Brain pericyte (primary cell): ENCODE measurements at places on chromosomes 1 and 21.

- no peak for DNase-seq
These were observed 178.2 kb downstream of the PLPP3 start for GRCh38 chr1:56401191-56401590.

DNA sequence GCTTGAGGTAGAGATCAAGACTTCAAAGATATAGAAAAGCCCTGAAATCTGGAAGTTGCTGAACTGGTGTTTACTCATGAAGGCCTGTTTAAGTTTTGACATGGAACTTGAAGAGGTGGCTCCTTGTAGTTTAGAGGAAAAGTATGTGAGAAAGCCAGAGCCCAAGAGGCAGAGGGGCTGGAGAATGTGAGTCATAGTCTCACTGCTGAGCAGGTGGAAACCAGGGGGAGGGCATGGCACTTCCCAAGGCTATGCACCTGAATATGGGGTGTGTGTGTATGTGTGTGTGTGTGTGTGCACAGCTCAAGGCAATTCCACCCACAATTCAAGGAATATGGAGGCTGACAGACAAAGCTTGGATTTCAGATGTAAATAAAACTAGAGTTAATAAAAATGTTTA, 46.8 kb upstream of the C1orf198 start:
- no peak for DNase-seq

DNA sequence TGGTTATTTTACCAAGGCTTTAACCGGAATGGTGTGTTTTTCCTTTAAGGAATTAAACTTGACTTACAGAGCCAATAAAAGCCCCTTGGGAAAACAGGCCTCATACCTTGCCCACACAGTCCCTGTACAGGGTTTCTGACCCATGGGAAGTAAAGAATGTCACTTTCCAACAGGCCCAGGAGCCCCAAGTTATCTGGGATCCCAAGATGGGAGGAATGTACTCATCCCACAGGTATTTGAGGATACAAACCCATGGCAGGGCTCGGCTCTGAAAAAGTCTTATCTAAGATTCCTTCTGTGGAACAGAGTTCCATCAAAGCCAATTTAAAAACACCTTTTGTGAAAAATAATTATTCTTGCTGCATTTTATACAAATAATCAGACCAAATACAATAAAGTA, 15.3 kb upstream of the COX20 start:
- DNase-seq, result no peak

GRCh38 chr1:227192163-227192562, 126.1 kb downstream of the CDC42BPA start:
- DNase-seq, result peak; percentile 73

GRCh38 chr1:30872948-30873263, 35.7 kb downstream of the SDC3 start:
- DNase-seq, result no peak

DNA sequence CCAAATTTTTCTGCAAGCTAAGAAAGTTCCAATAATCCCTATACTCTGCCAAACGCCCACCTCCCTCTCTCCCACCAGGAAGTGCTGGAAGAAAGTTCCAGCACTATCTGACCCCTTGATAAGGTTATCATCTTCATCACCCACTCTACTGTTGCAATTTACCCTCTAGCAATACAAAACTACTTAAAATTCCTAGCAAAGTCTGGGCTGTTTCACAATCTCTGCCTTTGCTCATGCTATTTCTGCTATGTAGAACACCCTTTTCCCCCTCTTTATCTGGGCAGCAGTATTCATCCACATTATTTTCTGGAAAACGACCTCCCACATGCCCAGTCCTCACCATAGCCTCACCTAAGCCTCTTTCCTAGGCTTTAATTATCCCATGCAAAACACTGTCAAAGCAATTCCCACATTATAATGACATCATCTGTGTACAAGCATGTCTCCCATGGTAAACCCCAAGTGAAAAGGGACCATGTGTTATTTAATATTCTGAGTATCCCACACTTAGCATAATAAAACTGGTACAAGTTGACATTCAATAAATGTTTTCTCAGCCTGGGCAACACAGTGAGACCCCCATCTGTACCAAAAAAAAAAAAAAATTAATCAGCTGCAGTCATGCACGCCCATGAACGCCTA, 12.0 kb downstream of the F11R start:
- no peak for DNase-seq

GRCh38 chr1:1832166-1832565, 53.9 kb upstream of the NADK start:
- DNase-seq, result no peak

DNA sequence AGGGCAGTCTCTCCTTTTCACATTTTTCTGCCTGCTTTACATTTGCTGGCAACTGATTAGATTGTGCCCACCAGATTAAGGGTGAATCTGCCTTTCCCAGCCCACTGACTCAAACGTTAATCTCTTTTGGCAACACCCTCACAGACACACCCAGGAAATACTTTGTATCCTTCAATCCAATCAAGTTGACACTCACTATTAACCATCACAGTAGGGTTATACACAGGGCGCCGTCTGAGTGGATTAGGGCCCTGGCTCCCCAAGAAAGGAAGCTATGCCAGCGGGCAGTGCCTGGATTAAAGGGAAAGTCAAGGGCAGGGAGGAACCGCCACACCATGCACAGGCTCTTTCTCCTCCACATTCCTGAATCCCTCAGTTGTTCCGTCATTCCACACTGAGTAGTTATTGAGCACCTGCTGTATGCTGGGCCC, 56.2 kb downstream of the EVA1C start:
- no peak for DNase-seq

GRCh38 chr1:97332716-97333115, 588.1 kb downstream of the DPYD start:
- DNase-seq, result no peak

DNA sequence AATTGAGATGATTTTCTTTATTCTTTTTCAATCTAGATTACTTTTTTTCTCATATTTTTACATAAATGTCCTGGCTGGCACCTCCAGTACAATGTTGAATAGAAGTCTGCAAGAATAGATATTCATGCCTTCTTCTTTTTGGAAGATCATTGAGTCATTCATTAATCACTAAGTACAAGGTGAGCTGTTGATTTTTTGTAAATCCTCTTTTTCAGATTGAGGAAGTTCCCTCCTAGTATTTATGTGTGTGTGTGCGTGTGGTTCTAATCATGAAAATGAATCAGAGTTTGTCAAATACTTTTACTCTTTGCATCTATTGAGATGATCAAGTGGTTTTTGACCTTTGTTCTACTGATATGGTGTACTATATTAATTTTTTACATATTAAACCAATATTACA, 859.3 kb downstream of the KCNT2 start:
- no peak for DNase-seq

- no peak for DNase-seq
These were observed 5.1 kb upstream of the CTSK start for GRCh38 chr1:150813028-150813707.

DNA sequence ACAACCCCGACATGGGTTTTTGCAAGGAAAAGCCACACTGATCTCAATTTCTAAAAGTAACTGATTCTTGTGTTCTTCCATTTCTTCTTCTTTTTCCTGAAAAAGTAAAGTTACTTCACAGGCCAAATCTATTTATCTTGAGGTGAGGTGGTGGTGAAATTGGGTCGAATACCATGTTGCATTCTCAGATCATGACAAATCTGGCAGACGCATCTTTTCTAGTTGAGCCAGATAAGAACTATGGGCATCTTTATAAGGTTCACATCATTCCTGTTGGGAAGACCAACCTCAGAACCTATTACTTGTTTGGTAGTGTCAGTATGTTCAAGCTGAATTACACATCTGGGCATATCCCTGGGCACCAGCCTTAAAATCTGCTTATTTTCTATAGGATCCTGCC, 78.6 kb upstream of the USP25 start:
- no peak for DNase-seq

GRCh38 chr1:76864383-76864782, 2.9 kb upstream of the ST6GALNAC5 start:
- DNase-seq, result no peak

GRCh38 chr1:35577071-35577998, 4.2 kb downstream of the TFAP2E start:
- DNase-seq, result no peak

DNA sequence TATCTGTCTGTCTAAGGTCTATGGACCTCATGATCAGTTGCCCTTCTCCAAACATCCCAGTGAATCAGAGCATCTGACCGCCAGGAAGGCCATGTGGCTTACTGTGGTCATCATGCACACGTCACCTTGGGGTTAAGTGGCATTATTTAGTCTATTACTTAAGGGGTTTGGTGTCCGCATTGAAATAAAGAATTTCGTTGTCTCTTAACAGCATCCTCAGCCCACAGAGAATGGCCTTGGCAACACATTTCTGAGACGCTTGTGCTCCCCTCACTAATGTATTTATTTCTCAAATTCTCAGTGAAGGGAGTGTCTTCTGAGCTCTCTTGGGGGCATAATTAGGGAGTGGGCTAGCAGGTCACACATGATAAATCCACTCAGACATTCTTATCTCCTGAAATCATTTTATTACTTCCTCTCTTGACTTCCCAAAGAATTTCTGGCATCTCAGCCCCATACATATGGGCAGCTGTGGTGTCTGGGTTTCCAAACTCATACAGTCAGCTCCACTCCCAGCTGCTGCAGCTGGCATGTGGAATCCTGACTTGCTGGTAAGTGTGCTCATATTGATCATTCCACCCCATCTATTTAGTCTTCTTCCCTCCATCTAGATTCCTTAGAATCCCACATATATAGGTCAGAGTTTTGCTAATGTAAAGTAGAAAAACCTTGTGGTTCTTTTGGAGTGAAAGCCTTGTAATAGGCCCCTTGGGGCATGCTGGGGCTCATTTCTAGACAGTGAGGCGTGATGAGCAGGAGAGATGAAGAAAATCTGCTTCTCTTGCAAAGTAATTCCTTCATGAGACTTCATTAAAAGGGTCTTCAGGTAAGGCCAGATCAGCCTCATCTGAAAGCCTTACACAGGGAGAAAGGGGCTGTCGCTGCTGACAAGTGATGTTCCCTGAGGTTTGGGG, 110.5 kb downstream of the HHAT start:
- DNase-seq, result no peak

- no peak for DNase-seq
These were observed 204.2 kb downstream of the HMCN1 start for GRCh38 chr1:185938396-185938795.

GRCh38 chr1:41856944-41857285, 61.8 kb downstream of the HIVEP3 start:
- peak; percentile 71 for DNase-seq

DNA sequence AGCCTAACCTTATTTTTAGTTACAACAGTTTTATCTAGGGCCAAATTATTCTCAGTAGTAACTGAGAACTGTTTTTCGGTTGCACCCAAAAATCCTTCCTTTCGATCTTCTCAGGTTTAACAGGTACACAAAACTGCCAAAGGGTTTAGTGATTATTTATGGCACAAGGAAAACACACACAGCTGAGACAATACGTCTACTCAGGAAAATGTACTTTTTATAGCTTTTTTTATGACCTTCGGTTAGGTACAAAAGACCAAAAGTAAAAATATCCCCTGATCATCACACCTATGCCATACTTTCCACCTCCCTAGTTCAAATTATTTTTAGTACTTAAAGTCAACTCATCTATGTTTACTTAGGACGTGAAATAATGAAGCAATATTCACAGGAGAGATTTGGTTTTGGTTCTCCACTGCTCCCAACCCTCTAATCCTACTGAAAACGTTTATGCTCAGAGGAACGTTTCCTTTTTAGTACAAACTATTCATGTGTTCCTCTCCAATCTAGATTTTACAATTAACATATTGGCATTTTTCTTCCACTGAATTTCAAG, 48.7 kb downstream of the TTLL7 start:
- no peak for DNase-seq

DNA sequence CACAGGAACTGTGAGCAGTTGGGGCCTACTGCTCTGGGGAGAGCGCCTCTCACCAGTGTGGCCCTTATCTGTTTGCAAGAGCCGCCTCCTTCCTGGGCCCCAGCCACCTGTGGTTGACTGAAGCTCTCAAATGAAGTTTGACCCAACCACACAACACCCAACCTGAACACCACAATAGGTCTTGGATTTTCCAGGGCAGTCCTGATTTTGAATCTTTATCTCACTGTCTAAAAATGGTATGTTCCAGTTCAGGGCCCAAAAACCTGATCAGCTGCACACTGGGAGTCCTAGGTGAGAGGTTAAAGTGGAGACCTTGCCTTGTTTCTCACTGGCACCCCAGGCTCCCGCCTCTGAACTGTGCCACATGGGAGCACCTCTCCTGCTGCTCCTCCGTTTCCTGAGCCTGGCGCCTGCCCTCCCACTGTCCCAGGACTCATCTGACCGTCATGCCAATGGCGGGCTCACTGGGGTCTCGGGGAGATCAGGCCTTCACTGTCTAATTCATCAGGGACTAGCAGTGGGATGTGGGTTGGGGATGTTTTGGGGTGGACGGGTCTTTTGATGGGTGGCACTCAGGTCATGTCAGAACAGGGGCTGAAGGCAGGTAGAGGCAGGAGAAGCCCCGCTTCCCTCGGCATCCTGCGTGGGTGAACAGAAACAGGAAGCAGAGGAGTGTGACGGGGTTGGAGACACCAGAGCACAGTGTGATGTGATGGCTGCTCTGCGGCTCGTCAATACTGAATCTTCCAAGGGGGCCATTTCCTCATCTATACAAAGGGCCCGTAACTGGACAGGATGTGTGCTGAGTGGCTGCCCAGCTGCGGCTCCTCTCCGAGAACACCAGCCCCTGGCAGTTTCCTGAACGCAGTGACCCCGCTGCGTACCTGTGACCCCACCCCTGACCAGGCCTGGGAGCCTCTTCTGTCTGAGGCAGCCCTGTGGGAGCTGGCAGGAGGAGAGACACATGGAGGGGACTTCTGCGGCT, 59.6 kb upstream of the ITPKB start:
- DNase-seq, result no peak

- DNase-seq, result no peak
These were observed 7.4 kb upstream of the CTBS start for GRCh38 chr1:84581648-84582047.

- DNase-seq, result no peak
These were observed 32.4 kb upstream of the CTTNBP2NL start for GRCh38 chr1:112363636-112364035.

DNA sequence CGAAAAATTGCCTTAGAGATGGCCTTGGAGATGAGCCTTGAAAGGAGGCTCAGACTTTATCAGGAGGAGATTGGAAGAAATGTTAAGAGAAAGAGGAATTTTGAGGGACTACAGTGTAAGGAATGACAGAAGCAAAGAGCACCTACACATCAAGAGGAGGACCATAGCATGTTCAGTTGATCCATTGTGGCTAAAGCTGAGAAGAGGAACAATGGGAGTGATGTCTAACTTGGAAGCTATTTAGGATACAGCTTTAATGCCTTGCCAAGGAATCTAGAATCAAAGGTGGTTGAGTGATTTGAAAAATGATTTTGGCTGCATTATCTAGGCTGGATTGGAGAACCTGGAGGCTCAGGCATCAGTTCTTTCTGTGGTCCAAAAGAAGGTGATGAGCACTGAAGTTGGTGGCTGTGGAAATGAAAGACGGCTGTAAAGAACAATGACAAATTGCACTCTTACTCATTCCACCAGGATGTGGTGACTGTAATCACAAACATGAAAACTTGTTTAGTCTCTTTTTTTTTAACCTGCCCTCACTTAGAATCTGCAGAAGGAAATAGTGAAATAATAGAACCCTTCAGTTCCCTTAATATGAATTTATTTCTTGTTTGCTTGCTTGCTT, 11.3 kb downstream of the FAM20B start:
- no peak for DNase-seq

GRCh38 chr21:41482301-41482700, 25.7 kb downstream of the TMPRSS2 start:
- no peak for DNase-seq

- DNase-seq, result peak; percentile 5
These were observed 82.1 kb downstream of the PRDM2 start for GRCh38 chr1:13781907-13782633.

- no peak for DNase-seq
These were observed 177.1 kb downstream of the MAGI3 start for GRCh38 chr1:113567427-113567826.
